Activated CD4-positive, alpha-beta T cell treated with anti-CD3 and anti-CD28 coated beads, Interleukin-2, amount 50 U/mL, for 48 hours (primary cell): ENCODE measurements at places on chromosomes 5 and 9.

GRCh38 chr9:81782313-81782995, 93.1 kb upstream of the TLE1 start:
- no peak for DNase-seq

DNA sequence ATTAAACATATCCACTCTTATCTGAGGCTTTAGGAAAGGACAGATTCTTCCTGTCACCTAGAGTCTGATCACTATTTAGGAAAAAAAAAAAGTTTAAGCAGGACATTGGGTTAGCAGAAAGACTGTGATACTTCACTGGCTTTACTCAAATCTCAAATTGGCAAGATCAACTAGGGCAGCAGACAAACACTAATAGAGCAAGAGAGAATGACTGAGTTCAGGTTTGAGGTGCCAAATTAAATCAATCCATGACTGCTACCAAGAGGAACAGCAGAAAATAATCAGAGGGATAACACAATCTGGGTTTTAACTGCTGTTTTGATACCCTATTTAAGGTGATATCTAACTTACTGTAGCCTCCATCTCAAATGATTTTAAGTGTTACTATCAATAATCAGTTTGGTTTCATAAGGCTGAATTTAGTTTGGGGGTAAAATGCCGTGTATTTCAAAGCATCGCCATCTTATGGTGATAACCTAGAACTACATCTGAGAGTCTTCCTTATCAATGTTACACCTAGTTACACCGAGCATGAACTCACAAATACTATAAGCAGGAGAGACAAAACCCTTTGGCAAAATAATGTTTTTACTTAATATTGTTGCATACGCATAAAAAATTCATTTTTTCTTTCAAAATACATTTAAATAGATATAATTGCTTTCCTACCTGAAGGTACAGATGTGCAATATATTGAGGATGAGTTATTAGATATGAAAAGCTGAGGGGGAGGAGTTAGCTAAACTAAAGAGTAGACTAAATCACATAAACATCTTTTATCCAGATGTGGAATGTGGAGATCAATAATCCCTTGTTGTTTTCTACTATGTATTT, 286.4 kb upstream of the CDH12 start:
- no peak for DNase-seq

DNA sequence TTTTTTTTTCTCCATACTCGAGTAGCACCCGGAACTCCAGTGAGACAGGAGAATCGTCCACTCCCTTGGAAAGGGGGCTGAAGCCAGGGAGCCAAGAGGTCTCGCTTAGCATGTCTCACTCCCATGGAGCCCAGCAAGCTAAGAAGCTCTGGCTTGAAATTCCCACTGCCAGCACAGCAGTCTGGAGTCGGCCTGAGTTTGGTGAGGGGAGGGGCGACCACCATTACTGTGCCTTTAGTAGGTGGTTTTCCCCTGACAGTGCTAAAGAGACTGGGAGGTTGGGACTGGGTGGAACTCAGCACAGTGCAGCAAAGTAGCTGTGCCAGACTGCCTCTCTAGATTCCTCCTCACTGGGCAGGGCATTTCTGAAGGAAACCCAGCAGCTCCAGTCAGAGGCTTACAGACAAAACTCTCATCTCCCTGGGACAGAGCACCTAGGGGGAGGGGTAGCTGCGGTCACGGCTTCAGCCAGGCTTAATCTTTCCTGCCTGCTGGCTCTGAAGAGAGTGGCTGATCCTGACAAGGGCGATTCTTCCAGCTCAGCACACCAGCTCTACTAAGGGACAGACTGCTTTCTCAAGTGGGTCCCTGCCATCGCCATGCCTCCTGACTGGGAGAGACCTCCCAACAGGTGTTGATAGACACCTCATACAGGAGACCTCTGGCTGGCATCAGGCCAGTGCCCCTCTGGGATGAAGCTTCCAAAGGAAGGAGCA, 414.5 kb upstream of the ZNF608 start:
- no peak for DNase-seq

- DNase-seq = no peak
Observed at GRCh38 chr5:170265522-170265921, 32.1 kb downstream of the LCP2 start.

- DNase-seq = no peak
Observed at GRCh38 chr9:13127131-13127530, 152.4 kb downstream of the MPDZ start.

DNA sequence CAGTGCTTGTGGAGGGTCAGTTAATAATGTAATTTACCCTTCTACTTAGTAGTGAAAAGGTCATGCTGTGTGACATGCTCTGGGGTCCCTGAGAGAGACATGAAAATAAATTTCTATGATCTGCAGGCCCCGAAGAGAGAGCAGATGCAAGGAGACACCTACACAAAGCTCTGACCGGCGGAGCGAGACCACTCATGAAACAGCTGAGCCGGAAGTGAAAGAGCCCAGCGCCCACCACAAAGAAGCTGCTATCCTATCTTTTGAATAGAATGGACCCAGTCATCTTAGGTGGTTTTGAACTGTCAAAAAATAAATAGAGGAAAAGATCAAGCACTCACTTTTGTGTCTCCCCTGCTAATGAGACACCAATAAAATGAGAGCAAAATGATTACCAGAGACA, 190.0 kb downstream of the MED10 start:
- no peak for DNase-seq

- DNase-seq = no peak
Observed at GRCh38 chr5:160685695-160686094, 166.3 kb downstream of the ATP10B start.

DNA sequence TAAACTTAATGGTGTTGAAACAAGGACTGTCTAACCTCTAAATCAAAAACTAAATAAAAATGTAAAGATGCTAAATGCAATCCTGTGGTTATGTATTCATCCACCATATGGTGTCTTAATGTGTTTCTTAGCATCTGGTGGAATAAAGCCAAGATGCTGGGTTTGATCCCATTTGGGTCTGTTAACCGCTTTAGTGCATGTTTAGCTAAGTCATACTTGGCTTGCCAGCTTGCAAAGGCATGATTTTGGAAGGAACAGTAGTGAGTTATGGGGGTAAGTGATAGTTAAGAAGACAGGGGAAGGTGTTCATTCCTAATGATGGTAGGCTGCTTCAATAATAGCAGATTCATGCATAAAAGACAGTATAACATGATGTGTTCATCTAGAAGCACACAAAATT, 139.0 kb upstream of the SLC27A6 start:
- no peak for DNase-seq

GRCh38 chr5:81428861-81429260, 34.9 kb upstream of the ACOT12 start:
- no peak for DNase-seq
